Stimulated activated CD4-positive, alpha-beta T cell treated with anti-CD3 and anti-CD28 coated beads, TNF-alpha, amount 100 ng/mL, for 4 hours (primary cell): ENCODE measurements at places on chromosomes 1 and 21.

- DNase-seq, result no peak
These were observed 113.8 kb downstream of the EPHB2 start for GRCh38 chr1:22824466-22824865.

- no peak for DNase-seq
These were observed 37.6 kb downstream of the MAN1C1 start for GRCh38 chr1:25654109-25654660.

GRCh38 chr1:45568421-45568820 lies 15.4 kb upstream of the NASP start:
- no peak for DNase-seq

- no peak for DNase-seq
These were observed 236.7 kb upstream of the KCTD3 start for GRCh38 chr1:215330426-215330825.

GRCh38 chr1:245416781-245417180 lies 262.0 kb downstream of the KIF26B start:
- DNase-seq, result no peak

DNA sequence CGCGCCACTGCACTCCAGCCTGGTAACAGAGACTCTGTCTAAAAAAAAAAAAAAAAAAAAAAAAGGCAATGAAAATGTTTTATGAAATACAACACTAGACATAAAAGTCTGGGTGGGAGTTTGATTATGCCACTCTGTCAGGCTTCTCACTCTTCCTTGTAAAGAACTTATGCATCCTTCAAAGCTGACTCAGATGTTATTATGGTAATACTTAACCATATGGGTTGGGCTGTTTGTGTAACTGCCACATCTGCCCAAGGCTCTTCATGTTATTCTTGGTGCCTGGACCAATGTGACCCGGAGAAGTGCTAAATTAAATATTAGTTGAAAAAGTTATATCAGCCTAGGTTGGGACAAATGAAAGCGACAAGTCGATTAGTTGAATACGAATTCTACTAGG lies 23.8 kb downstream of the FAM89A start:
- DNase-seq, result no peak
